NCI-H1417 treated with DMSO at 0.1 percent for 48 hours (cell line): ENCODE measurements at places on chromosomes 2 and 18.

GRCh38 chr2:175430236-175430635, 248.7 kb upstream of the ATP5MC3 start:
- no peak for DNase-seq

GRCh38 chr2:179322289-179322688, 57.7 kb upstream of the SESTD1 start:
- no peak for DNase-seq

DNA sequence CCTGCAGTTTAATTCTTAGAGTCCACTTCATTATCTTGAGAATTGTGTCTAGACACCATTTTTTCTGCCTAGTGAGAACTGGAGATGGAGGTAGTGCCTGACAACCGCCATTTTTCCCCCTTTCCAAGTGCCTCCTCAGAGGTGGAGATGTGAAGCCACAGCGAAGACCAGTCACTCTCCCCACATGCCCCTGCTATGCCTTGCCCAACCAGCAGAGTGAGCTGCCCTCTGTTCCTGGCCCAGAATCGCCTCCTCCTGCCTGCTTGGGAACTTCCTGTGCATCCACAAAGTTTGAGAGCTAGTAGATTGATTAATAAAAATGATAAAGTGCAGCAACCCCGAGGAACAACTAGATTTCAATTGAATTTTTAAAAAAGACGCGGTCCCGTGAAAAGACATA, 123.3 kb downstream of the CLIP4 start:
- no peak for DNase-seq

GRCh38 chr18:13223311-13224143, 5.0 kb downstream of the LDLRAD4 start:
- no peak for DNase-seq

GRCh38 chr18:61544178-61544577, 210.9 kb downstream of the CDH20 start:
- no peak for DNase-seq

DNA sequence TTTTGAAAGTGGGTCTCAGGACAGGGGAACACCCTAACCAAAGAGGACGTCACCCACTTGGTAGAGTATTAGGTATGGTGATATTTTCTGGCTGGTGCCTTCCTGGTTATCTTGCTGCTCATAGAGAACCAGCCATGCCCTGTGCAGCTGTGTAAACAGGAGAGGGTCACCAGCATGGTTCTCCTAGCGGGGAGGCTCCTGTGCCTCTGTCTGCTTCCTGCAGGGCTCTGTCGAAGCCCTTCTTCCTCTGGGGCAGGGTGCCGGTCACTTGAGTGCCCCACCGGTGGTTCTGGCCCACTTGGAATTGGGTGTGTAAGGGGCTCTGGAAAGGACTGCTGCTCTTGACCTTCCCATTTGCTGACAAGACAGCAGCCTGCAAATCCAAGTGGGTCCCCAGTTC, 131.6 kb upstream of the MSH6 start:
- no peak for DNase-seq

- DNase-seq: no peak
Measured at GRCh38 chr18:49613141-49613640, 51.3 kb downstream of the LIPG start.

DNA sequence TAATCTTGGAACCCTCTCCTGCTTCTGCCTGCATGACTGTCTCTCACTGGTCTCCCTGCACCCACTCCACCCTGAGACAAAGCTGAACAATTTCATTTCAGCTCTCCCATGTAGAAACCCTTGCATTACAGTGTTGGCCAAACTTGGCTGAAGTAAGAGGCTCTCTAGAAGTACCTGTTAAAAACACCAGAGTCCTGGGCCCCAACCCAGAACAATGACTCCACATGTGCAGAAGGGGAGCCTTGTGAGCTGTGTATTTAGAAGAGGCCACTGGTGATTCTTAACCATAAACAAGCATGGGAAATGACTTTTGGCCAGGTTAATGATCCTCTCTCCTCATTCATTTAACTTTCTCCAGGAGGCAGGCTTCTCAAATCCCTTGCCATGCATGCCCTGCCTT, 254.8 kb downstream of the SETBP1 start:
- no peak for DNase-seq

DNA sequence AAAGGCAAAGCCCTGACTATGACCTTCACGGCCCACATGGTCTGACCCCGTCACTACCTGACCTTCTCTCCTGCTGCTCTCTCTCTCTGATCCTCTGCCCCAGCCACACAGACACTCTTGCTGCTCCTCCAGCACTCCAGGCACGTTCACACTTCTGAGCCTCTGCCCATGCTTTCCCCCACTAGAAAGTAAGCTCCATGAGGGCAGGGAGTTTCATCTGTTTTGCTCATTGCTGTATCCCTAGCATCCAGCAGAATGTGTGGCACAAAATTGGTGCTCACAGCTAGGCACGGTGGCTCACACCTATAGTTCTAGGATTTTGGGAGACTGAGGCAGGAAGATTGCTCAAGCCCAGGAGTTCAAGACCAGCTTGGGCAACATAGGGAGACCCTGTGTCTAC, 52.5 kb upstream of the STPG4 start:
- DNase-seq: no peak

- no peak for DNase-seq
Measured at GRCh38 chr2:168773719-168774521, 28.5 kb upstream of the NOSTRIN start.

DNA sequence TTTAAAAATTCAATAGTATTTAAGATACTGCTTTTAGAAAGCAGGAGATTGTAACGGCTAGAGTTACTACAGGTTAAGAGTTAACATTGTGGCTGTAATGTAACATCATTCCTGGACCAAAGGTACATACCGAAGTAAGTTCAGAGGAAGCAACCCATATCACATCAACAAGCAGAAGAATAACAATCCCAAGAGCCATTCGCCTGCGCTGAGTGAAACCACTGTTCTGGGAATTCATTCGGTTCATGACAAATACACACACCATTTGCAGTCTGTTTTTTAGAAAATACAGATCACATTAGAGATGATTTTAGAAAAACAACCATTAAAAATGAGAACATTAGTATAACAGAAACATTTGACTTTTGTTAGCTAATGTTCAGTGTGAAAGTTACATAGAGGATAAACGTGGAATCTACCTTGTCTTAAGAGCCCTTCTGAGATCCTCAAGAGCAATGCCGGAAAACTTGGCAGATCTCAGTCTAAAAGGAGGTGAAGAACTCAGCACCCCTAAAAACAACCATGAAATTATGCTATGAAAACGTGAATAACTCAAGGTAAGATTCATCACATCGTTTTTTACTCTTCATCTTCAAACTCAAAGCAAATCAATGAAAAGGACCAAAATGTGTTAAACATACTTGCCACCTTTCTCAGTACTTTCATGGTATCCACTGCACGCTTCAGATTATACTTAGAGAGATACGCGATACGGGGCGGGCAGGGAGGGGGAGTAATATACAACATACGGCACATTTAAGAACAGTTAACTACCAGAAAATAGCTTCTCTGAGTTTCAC, 1.2 kb downstream of the SLC35F5 start:
- DNase-seq: no peak

DNA sequence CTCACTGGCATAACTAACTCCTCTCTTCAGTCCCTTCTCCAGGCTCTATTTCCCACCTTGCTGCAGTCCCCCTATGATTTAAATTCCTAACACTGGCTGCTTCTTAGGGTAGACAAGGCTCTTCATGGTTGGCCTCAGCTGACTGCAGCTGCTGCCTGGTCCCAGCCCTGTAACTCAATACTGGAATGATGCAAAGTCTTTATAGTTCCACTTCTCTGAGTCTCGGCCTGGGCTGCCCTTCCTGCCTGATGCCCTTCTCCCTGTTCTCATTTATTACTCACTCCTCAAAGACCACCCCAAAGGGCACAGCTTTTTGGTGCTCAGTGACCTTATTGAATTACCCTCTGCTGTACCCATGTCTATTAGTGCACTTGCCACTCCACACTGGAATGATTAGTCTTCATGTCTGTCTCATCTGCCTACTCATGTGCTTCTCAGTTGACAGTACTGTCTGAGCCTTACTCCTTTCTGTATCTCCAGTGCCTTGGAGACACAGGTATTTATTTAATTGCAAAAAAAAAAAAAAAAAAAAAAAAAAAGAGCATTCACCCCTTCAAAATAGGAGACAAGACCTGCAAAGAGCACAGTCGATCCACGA, 199.4 kb upstream of the REV1 start:
- DNase-seq: no peak

DNA sequence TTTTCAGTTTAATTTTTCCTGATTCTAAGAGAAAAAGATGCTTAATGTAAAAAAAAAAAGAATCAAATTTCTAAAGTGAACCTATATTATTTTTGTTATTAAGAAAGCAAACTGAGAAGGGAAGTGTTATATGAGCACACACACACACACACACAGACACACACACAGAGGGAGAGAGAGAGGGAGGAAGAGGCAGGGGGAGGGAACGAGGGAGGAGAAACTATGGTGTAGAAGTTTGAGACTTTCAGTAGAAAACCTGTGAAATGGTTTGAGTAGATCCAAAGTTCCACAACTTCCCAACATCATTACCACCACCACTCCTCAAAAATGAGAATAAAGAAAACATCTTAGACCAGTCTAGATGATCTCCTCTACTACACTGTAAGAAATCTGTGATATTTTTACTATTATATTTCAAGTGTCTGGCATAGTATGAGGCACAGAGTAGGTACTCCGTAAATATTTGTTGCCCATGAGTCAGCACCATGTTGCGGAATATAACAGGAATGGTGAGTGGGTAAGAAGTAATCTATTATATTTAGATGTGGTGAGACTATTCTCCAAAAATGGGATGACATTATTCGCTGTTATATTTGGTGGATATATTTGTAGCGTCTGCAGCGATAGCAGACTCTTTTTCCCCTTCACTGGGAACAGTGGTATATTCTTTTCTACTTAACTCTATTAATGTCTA, 149.4 kb upstream of the DNMT3A start:
- DNase-seq: no peak

DNA sequence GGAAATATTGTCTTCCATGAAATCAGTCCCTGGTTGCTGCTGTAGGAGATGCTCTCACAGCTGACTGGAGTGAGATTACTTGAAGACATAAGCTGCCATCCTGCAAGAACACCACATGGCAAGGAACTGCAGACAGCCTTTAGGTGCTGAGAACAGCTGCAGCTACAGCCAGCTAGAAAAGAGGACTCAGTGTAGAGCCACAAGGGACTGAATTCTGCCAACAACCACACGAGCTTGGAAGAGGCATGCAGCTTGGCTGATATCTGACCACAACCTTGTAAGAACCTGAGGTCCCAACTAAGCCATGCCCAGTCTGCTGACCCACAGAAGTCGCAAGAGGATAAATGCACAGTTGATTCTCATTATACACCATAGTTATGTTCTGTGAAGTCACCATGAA, 181.8 kb upstream of the ARL4C start:
- DNase-seq: no peak

DNA sequence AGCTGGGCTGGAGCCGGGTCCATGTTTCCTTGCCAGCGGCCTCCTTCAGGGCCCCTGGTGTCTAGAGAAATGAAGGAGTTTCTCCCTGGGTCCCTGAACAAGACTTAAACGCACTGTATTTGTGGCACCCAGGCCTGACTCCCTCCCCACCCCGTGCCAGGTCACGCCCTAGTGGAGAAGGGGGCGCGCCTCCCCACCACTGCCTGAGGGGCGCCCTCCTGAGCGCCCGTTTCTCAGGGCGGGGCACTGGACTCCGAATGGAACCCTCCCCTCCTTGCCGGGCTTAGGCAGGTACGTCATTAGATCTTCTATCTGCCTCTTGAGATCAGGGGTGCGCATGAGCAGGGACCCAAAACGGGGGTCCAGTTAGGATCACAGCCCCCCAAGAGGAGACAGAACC, 16.3 kb downstream of the ODC1 start:
- no peak for DNase-seq

- DNase-seq: no peak
Measured at GRCh38 chr2:151361674-151362370, 4.4 kb downstream of the TNFAIP6 start.

DNA sequence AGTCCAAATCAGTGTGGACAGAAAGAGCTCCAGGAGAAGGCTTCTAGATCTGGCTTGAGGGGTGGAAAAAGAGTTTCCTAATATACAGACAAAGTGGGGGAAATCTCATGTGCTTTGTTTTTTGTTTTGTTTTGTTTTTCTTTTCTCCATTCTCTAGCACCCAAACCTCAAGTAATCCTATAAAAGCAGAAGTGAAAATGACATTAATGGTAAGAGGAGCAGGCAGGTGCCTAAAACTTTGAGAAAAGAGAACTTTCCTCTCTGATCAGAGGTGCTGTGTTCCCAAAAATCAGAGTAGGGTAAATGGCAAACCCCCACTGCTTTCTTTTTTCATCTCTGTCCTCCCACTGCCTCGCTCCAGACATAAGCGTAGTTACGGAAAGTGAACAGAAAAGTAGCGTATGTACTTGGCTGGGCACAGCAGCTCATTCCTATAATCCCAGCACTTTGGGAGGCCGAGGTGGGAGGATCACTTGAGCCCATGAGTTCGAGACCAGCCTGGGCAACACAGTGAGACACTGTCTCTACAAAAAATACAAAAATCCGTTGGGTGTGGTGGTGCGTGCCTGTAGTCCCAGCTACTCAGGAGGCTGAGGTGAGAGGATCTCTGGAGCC, 77.8 kb downstream of the FAM161A start:
- no peak for DNase-seq

DNA sequence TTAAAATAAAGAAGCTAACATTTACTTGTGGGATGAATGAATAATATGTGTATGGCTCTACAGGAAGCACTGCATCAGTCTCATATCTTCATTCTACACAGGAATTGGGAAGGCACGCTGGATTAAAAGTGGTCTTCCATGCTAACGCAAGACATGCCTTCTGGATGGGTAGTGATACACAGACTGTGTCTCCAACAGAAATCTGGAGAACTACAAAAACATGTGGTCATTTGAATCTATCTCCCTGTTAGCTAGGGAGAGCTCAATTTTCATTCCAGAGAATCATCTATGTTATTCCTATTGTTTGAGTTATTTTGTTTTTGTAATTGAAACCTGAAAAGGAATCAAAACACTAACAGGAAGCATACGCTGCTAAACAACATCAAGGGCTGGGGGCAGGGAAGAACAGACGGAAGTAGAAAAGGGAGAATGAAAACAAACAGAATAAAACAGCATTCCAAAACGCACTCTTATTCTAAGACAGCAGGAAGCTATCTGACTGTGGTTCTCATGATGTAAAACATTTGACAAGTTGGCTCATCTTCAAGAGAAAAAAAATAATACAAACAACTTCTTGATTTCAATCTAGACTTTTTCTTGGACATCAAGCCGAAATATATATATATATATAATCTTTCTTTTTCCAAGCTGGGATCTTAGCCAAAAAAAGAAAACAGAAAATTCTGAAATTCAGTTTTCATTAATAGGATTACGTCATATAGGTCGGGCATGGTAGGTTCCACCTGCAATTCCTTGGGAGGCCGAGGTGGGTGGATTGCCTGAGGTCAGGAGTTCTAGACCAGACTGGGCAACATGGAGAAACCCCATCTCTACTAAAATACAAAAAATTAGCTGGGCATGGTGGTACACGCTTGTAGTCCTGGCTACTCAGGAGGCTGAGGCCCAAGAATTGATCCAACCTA, 31.5 kb upstream of the ASNSD1 start:
- DNase-seq: no peak

GRCh38 chr2:59575191-59575590, 978.3 kb downstream of the BCL11A start:
- DNase-seq: no peak

- no peak for DNase-seq
Measured at GRCh38 chr2:67991456-67991855, 71.3 kb downstream of the C1D start.
